ENCODE measurements at places on chromosomes 4 and X.

- DNase-seq = no peak
Observed at GRCh38 chr4:84678976-84679744, 96.2 kb downstream of the CDS1 start.

- DNase-seq = no peak
Observed at GRCh38 chrX:75229774-75230173, 44.1 kb upstream of the UPRT start.

DNA sequence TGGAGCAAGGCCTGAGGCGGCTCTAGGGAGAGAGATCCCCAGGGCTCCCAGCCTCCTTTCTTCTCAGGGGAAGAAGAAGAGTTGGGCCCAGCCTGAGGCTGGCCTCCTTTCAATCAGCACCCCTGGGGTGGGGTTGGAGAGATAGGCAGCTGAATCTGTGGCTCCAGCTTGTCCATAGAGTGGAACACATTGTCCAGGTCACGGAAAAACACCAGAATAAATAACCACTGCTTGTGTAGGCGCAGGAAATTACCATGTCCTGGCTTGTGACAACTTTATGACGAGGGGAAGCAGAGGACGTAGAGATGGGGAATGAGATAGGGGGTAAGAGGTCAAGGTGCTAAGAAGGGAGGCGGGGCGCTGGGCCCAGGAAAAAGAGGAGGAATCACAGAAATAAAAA is 80.8 kb upstream of the EFNB1 start:
- DNase-seq = no peak

DNA sequence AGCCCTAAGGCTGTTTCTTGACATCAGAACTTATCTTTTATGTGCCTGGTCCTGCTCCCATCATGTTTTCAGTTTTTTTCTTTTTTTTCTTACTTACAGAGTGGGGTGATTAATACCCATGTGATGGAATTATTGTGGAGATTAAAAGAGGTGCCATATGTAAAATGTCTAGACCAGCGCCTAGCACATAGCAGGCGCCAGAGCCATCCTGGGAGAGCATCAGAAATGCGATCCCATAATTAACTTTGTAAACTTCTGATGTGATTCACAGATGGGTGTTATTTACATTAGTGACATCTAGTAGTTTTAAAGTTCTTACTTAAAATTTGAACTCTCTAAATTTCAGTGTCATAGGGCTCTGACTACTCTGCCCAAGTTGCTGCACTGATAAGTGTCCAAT is 66.2 kb upstream of the PGRMC2 start:
- DNase-seq = no peak

DNA sequence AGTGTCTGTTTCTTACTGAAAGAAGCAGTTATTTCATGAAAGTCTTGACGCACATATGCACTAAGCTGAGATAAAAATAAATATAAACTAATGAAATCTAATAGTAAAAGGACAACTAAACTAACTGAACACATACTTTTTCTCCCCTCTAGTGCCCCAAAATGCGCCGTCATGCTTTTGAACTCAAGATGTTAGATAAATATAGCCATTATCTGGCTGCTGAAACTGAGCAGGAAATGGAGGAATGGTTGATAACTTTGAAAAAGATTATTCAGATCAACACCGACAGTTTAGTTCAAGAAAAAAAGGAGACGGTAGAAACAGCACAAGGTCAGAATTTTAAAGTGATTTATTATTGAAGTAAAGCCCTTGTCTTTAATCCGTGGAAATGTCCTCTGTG is 70.2 kb downstream of the DOCK11 start:
- no peak for DNase-seq

GRCh38 chr4:172344308-172344938 is 531.2 kb downstream of the GALNTL6 start:
- DNase-seq = peak; percentile 71

GRCh38 chr4:71474731-71475130 is 135.9 kb downstream of the SLC4A4 start:
- no peak for DNase-seq

DNA sequence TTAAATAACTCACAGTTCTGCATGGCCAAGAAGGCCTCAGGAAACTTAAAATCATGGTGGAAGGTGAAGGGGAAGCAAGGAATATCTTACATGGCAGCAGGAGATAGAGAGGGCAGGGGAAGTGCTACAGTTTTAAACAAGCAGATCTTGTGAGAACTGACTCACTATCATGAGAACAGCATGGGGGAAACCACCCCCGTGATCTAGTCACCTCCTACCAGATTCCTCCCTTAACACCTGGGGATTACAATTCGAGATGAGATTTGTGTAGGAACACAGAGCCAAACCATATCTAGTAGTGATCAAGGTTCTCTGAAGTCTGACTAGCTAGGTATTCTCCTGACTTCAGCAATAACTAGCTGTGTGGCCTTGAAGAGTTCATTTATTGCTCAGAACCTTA is 56.0 kb downstream of the BANK1 start:
- no peak for DNase-seq

GRCh38 chr4:76590798-76591281 is 155.8 kb downstream of the SHROOM3 start:
- no peak for DNase-seq

DNA sequence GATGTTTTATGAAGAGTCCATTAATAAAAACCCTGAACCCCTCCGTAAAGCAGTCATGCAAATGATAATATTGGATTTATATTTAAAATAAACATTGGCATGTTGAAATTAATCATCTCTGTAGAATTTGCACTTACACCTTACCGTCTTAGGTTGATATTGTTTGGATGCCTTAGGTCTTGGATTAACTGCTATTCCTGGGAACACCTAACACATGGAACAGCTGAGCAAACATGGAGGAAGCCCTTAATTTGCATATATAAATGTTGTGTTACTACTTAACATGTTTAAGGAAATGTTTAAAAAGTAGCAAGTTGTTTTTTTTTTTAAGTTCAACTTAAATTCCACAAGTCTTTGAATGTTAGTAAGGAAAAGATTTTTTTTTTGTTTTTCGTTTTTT is 62.5 kb downstream of the NSD2 start:
- no peak for DNase-seq

DNA sequence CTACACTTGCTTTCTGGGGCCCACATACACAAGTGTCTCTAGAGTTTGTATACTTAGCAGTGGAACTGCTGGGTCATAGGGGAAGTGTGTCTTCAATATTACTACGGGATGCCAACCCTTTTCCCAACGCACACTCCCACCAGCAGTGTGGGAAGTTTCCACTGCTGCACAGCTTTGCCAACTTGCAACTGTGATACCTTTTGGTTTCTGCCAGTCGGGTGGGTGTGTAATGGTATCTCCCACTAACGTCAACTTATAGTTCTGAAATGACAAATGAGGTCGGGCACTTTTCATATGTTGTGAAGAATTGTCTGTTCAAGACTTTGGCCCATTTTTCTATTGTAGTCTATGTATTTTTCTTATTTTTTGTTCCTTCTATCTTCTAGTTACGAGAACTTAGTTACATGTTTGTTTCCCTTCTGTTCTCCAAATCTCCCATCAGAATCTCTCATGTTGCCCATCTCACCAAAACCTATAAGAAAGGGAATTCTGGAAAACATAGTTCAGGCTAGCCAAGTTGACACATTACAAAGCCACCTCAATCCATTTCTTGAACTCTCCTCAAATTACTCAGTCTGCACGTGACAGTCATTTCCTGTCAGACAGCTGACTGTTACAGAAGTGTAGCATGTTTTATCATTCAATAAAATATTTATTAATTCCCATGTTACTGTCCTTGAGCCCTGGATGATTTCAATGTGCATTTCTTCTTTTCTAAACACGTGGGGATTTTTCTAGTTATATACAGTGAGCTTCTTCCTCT is 30.7 kb downstream of the PNMA6E start:
- no peak for DNase-seq

GRCh38 chrX:149758068-149758714 is 15.7 kb upstream of the HSFX1 start:
- DNase-seq = no peak

DNA sequence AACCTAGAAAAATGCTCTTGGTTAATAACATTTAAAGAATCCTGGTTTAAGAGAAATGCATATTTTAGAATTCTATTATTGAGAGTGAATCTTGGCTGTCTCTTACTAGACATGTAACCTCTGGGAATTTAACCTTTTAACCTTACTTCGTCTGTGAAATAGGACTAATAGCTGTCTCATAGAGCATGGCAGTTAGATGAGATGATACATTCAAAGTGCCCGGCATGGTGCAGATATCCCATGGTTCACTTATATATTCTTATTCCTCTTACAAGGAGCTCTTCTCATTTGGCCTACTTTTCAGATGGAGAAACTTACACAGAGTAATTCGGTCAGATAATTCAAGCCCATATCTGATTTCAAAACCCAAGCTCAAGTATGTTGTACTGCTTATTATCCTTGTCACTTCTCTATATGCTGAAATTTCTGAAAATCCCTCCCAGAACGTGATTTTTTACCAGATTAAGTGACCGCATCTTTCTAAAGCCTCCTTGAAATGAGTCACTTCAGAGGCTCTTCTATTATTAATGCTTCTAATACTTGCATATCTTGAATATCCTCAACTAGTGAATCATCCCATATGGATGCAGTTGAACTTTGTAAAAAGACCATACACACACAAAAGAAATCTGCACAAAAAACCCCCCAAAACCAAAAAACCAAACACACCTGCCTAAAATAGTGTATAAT is 4.9 kb downstream of the CDKN2AIP start:
- no peak for DNase-seq

DNA sequence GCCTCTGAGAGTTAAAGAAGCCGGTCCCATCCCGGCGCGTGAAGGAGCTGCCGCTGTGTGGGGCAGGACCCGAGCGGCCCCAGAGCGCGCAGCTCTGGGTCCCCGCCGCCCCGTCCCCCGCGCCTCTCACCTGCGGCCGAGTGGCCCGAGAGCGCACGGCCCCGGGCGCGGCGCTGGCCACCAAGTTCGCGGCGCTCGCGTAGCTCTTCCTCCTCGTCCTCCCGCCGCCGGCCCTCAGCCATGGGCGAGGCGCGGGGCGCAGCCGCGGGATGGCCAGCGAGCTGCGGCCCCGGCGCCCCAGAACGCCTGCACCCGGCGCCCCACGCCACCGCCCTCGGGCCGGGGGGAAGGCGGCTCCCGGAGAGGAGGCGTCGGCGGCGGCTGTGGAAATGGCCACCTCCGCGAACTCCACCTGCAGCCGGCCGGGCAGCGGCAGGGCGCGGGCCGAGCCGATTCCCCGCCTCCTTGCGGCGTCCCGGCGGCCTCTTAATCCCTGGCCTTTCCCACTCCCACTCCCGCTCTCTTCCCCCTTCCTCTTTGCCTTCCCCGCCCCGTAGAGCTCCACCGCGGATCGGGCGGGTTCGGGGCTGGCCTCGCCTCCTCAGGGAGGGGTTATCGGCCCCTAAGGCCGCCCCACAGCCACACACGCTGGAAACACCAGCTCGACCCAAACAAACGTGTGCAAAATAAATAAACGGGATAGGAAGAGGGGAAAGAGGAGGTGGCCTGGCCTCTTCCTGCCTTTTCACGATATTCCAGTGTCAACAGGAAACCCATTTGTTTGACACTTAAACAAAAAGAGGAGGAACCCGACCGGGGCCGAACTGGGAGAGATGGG is at the start of gene SH3D19:
Gene SH3D19 (minus strand): TSS at position 495 of the 838 bp plus-strand sequence. CDS start 253 bp downstream, at position 242.
- no peak for DNase-seq

DNA sequence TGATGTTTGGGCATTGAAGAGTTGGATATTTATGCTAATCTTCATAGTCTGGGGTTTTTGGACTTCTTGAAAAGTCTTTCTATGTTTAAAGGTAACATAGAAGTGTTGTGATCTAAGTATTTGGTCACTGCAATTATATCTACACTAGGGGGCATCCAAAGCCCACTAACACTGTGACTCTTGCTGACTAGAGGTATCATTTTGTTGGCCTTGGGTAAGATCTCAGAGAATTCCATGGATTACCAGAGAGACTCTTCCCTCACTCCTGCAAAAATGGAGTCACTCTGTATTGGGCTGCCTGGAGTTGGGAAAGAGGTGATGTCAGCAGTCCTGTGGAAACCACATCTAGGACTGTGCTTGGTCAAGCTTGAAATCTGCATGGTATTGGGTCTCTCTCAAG is 1077.6 kb downstream of the FAM133A start:
- no peak for DNase-seq

DNA sequence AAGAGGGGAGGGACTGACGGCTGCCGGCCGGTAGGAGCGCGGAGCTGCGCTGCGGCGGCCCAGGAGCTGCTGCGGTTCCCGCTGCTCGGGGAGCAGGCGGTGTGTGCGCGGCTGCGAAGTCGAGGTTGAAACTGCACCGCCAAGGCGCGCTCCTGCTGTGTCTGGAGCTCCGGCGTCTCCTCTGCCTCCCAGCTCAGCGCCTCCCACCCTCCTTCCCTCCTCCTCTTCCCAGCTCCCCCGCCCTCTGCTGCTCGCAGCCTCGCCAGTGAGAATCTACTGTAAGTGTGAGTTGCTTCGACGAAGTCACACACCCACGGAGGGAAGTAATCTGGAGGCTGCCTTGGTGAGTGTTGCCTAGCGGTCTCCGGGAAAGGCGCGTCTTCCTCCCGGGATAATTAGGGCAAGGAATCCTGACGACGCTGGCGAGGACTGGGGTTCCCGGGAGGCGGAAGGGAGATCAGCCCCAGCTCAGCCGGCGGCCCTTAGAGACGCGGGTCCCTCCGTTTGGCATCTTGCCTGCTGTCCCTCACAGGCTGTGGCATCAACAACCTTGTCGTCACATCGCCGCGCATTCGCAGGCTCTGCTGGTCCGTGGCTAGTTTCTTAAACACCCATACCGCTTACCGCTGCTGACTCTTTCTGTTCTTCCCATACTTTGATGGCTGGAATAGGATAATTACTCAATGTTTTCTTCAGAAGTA is at the start of gene EPHA5:
Gene EPHA5 (minus strand): TSS at position 159 of the 701 bp plus-strand sequence. CDS start 747 bp downstream, outside the sequence.
- peak; percentile 94 for DNase-seq

- DNase-seq = peak; percentile 3
Observed at GRCh38 chr4:88672987-88673386, 24.6 kb downstream of the NAP1L5 start.

DNA sequence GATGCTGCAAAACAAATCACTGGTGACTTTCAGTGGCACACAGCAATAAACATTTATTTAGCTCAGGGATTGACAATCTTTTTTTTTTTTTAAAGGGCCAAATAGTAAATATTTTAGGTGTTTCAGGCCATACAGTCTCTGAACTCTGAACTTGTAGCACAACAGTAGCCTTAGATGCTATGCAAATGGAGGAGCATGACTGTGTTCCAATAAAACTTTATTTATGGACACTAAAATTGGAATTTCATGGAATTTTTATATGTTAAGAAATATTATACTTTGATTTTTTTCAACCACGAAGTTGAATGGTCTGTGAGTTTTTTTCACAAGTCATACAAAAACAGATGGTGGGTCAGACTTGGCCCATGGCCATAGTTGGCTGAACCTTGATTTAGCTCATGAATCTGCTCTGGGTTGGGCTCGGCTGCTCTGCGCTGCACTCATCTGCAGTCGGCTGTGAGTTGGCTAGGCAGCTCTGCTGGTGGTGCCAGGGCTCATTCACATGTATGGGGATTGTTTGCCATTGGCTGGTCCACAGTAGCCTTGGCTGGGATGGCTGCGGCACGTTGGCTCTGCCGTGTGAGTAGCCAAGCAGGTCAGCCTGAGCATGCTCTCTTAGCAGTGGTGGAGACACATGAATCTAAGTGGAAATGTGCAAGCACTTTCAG is 231.7 kb upstream of the PGRMC2 start:
- DNase-seq = no peak

Measured in NCI-H1417 (cell line).